Stimulated activated CD4-positive, alpha-beta T cell treated with anti-CD3 and anti-CD28 coated beads, TNF-alpha, amount 100 ng/mL, for 1 hour (primary cell): ENCODE measurements at places on chromosomes 12 and 14.

DNA sequence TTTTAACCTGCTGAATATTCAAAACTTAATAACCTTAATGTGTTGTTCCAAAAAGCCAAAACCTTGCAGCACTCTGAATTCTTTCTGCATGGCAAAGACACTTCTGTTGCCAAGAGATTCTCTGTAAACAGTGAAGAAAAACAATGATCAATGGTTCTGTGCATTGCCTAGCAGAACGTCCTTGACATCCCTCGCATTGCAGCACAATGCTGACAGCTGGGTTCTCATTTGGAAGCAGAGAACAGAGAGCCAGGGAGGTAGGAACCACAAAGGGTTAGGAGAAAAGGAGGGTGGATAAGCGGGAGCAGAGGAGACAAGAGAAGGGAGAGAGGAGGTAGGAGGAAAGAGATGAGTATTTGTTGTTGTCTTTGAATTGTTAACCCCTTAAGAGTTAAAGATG is 501.1 kb downstream of the NAV3 start:
- DNase-seq: no peak

GRCh38 chr12:132109741-132110140 is 34.4 kb downstream of the DDX51 start:
- DNase-seq: no peak

DNA sequence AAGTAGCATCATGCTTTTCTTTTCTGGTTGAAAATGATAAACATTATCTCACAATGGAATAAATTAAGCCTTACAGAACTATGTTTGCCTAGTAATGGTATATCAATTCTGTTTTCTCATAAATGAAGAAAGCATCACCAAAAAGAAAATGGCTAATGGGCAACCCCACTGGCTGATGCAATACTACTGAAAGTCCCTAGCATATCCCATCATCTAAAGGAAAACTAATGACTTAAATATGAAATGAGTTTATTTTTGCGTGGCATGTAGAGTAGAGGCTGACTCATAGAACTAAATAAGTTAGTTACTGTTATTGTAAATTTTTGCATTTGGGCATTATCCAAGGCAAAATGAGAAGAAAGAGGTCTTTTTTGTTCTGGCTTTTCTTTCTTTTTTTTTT is 1156.3 kb upstream of the SEL1L start:
- no peak for DNase-seq

GRCh38 chr12:68794653-68795251 is 13.2 kb upstream of the MDM2 start:
- no peak for DNase-seq

- no peak for DNase-seq
Observed at GRCh38 chr12:104354167-104354867, 50.8 kb downstream of the EID3 start.

DNA sequence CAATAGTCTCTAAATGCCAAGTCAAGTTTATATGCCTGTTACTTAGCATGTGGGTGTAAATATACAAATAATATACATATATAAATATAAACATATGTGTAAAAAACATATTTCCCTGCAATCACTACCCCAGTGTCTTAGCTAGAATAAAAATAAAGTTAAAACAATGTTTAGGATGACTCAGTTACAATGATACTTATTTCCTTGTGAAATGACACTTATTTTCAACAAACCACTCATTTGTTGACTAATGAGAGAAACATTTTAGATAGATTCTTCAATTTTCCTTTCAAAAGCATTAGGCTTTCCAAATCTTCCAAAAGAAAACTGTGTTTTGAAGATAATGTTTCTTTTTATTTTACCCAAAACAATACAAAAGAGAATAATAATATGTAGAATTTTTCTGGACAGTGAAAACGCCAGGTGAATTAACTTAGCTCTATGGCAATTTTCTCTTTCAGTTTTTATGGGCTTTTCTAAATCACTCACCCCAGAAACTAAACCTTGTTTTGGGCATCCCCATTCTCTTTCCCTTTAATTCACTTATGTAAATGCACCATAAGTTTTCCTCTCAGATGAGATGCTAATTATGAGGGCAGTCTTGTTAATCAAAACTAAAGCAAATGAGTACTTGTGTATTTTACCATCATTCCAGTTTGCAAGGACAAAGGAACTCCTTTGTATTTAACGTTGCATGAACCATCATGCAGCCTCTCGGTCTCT is 465.9 kb downstream of the BCAT1 start:
- no peak for DNase-seq

GRCh38 chr14:79161571-79161970 is 991.4 kb downstream of the NRXN3 start:
- no peak for DNase-seq

DNA sequence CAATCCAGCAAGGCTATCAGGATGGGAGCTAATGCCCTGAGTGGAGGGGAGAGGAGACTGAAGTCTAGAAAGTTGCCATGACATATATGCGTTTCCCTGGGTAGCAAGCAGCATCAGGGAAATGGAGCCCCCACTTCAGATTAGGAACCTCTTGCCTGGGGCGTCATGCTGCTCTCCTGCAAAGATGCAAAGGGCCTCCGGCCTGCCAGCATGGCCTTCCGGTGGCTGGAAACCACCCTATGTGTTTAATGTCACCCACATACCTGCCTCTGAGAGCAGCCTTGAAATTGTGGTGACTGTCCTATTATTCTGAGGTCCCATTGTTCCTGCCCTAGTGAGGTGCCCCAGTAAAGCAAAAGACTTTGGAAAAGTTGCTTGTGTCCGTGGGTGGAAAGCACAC is 10.0 kb upstream of the IFI27L2 start:
- DNase-seq: no peak

- DNase-seq: no peak
Observed at GRCh38 chr12:69024413-69024812, 91.4 kb upstream of the CPM start.

DNA sequence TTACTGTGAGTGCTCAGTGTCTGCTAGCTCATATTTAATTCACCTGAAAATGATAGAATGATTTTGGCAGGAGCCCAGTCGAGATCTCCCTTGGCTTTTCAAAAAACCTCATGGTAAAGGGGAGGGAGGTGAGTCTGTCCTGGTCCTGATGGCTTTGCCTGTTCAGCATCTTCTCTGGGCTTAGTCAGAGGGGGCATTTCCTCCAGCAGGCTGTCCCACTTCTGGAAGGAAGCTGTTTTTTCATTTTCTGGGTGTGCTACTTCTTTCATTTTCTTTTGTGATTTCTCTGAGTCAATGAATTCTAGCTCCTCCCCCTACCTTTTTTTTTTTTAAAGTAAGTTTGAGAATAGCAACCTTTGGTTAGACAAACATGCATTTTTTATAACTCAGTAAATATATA is 58.8 kb downstream of the TMX1 start:
- no peak for DNase-seq

- DNase-seq: no peak
Observed at GRCh38 chr14:89312932-89313331, 104.1 kb downstream of the FOXN3 start.

- DNase-seq: no peak
Observed at GRCh38 chr12:131275824-131276223, 322.1 kb downstream of the ADGRD1 start.

- no peak for DNase-seq
Observed at GRCh38 chr14:68547305-68548193, 245.3 kb downstream of the ZFP36L1 start.

DNA sequence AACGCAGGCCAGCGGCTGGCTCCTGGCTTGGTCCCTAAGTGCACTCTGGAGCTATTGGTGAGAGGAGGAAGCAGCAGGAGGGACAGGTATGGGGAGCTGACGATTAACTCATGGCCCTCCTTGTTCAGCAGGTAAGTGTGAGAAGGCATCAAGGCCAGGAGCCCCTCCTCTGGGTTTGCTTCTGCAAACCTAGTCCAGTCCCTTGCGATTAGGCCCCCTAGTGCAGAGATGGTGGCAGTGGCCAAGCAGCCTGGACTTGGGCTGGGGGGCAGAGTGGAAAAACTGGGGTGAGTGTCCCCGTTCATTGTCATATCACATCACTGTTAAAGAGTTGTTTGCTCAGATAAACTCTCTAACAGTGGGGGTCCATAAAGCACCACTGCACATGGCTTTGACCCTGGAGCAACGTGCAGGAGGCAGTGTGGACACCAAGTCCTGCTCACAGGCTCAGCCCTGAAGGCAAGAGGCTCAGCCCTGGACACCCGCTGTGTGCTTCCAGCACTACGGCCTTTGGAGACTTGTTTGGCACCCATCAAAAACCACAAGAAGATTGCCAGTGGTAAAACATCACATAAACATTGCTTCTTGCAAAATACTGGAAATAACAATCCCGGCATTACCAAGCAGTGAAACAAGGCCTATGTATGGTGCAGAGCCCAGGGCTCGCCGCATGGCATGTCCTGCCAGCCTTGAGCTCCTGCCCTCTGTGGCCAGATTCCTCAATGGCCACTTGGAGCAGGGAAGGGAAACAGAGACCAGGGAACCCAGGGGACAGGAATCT is 184.3 kb upstream of the RTL1 start:
- no peak for DNase-seq

DNA sequence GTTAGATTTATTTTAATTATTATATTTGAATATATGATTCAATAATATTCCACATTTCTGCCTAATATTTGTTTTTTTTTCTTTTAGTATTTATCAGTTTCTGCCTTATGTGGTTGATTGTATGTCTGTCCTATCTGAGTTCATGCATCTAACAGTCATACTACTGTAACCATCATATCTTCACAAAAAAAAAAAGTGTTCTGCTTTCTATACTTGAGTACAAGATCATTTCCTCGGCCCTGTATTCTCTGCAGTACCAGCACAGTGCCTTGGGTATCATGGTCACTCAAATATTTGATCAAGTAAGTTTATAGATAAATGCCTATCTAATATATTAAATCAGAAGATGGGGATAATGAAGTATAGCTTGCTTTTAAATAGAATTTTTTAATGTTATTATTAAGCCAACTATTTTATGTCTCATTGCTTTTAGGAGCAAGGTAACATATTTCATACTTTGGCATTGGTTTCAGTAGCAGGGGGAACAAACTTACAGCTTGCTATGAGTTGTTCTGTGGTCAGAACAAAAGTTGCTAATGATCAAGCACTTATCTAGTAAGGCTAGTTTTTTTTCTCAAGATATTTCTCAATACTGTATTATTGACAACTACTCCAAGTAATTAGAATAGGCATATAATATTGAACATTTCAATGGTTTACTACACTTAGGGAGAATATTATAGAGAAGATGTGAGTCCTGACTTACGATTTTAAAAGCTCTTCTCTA is 290.5 kb upstream of the FBXO33 start:
- DNase-seq: no peak

GRCh38 chr14:50560931-50561285 is 963 bp downstream of the ATL1 start:
- peak; percentile 49 for DNase-seq

GRCh38 chr12:108612788-108613282 is 15.0 kb upstream of the TMEM119 start:
- no peak for DNase-seq

GRCh38 chr12:116092776-116093175 is 184.7 kb downstream of the MED13L start:
- DNase-seq: no peak

DNA sequence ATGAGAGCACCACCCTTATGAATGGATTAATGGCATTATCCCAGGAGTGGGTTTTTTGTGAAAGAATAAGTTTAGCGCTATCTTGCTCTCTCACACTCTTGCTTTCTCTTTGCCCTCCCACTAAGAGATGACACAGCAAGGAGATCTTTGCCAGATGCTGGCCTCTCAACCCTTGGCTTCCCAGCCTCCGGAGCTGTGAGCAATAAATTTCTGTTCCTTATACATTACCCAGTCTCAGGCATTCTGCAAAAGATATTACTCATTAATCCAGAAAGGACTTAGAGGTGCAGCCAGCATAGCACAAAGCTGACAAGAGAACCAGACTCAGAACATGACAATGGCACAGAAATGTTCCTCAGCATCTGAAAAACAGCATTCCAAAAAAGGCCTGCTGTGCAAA is 190.6 kb downstream of the ITPR2 start:
- no peak for DNase-seq

GRCh38 chr12:62466018-62466593 is 520 bp upstream of the MON2 start:
- no peak for DNase-seq

GRCh38 chr12:74747305-74747704 is 209.7 kb downstream of the ATXN7L3B start:
- DNase-seq: no peak

GRCh38 chr12:49792976-49793580 is 35.1 kb downstream of the NCKAP5L start:
- no peak for DNase-seq

DNA sequence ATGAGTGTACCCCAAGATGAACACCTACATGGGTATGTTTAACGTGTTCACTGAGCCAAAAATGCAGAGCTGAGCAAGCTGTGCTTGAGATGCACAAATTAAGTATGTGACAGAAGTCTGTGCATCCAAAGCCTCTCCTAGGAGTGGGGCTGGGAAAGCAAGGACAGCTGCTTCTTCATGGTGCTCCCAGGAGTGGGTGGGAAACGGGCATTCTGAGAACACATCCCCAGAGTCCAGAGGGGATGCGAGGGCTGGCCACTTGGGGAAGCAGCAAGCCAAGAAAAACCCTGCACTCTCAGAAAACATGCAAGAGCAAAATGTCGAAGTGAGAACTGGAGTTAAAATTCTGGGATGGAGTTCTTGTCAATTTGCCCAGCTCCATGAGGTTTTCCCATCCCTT is 414.3 kb downstream of the BCAT1 start:
- no peak for DNase-seq

GRCh38 chr14:36430662-36431084 is 89.4 kb downstream of the NKX2-1 start:
- DNase-seq: no peak

DNA sequence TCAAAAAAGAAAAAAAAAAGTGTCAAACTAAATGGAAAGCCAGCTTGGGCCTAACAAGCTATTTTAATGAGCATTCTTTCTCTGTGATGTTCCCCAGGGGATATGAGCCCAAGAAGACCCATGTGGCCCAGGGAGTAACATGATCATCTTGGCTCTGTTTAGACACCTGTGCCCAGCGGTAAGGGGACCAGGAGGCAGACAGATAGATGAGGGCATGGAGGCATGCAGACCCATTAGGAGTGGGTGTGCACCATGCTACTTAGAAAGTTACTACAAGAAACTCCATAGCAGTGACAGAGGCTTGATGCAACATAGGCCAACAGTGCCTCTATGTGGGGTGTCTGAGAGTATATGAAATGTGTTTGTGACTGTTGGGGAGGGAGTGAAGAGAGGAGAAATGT is 3.1 kb upstream of the CREBL2 start:
- no peak for DNase-seq

- DNase-seq: no peak
Observed at GRCh38 chr14:68864361-68864750, 71.5 kb upstream of the ZFP36L1 start.

- DNase-seq: no peak
Observed at GRCh38 chr12:41802803-41803202, 341.9 kb downstream of the GXYLT1 start.

DNA sequence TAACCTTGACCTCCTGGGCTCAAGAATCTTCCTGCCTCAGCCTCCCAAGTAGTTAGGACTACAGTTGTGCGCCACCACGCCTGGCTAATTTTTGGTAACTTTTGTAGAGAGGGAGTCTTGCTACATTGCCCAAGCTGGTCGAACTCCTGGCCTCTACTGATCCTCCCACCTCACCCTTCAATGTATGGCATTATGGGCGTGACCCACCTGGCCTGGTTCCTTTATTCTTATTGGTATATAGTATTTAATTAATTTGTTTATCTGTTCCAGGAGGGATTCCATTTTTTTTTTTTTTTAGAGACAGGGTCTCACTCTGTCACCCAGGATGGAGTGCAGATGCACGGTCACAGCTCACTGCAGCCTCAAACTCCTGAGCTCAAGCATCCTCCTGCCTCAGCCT is 40.9 kb upstream of the EAPP start:
- no peak for DNase-seq
